ENCODE measurements at places on chromosomes 16 and 17. TPM values are rescaled to one million over a fixed set of nuclear protein-coding genes. Genes with fewer than 3 reads are reported as not detected.

CSH1 gene
- total RNA-seq, result not detected

ZPBP2 gene
- not detected for total RNA-seq

CASKIN1 gene
- total RNA-seq, result not detected

HBQ1 gene
- total RNA-seq, result not detected

- no peaks in the 10 kb centered on the region for H3K27me3 ChIP-seq
- no peaks in the 10 kb centered on the region for H3K36me3 ChIP-seq
- H3K4me1 ChIP-seq, result no peaks in the 10 kb centered on the region
- DNase-seq, result no peak
- H3K27ac ChIP-seq, result no peak overlapping the region
Observed at GRCh38 chr17:54795046-54795445, 105.6 kb upstream of the TOM1L1 start.

- H3K27me3 ChIP-seq, result no peaks in the 10 kb centered on the region
- no peak overlapping the region for H3K27ac ChIP-seq
- peak; percentile 71 for DNase-seq
Observed at GRCh38 chr16:2486645-2487516, 12.0 kb downstream of the TBC1D24 start.

DNA sequence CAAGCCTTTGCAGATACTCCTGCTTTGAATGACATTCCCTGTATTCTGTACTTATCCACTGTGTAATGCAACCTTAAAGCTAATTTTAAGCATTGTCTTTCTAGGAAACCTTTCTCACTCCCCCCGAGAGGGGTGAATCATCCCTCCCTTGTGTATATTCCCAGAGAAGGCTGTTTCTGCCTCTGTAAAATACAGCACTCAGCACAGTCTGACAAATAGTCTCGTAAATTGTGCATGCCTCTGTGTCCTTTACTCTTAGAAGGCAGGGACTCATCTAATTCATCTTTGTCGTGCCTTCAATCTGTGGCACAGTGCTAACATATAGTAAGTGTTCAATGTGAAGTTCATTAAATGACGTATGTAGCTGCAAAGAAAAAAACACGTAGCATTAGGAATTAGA lies 200.7 kb downstream of the CA10 start:
- no peaks in the 10 kb centered on the region for H3K27me3 ChIP-seq
- no peak overlapping the region for H3K27ac ChIP-seq
- H3K36me3 ChIP-seq, result no peaks in the 10 kb centered on the region
- DNase-seq, result no peak
- no peaks in the 10 kb centered on the region for H3K4me1 ChIP-seq

GRCh38 chr16:19389246-19389645 lies 28.4 kb upstream of the TMC5 start:
- no peaks in the 10 kb centered on the region for H3K36me3 ChIP-seq
- DNase-seq, result peak; percentile 89
- no peak overlapping the region for H3K27ac ChIP-seq
- H3K4me3 ChIP-seq, result no peak overlapping the region

DNA sequence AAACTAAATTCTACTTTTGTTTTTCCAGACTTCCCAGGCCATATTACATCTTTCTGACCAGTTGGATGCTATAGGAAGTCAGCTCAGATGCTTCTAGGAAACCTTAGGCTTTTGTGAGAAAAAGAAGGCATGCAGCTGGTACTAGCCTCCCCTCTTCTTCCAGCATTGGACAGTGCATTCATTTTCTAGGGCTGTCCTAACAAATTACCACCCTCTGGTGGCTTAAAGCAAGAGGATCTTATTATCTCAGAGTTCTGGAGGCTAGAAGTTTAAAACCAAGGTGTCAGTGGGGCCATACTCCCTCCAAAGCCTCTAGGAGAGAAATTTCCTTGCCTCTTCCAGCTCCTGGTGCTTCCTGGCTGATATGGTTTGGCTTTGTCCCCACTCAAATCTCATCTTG lies 467.8 kb downstream of the SLC39A11 start:
- H3K4me3 ChIP-seq, result no peak overlapping the region
- no peaks in the 10 kb centered on the region for H3K36me3 ChIP-seq
- H3K27ac ChIP-seq, result no peak overlapping the region

GRCh38 chr16:48879223-48880122 lies 269.5 kb upstream of the N4BP1 start:
- H3K27ac ChIP-seq, result no peak overlapping the region
- no peaks in the 10 kb centered on the region for H3K27me3 ChIP-seq
- no peaks in the 10 kb centered on the region for H3K4me1 ChIP-seq

Measured in Peyer's patch (tissue), 4 donors.